ENCODE measurements at places on chromosomes 6 and 20.
A peak's percentile ranks its signal among the peaks of the same experiment; 100 is the strongest.

- no peak for DNase-seq
These were observed 167.8 kb upstream of the RUNX2 start for GRCh38 chr6:45160305-45160704.

GRCh38 chr20:1669304-1669703 is 11.7 kb upstream of the SIRPG start:
- no peak for DNase-seq

GRCh38 chr6:116027801-116028200 is 32.9 kb downstream of the FRK start:
- DNase-seq, result no peak

GRCh38 chr20:56359212-56360132 is 698 bp downstream of the FAM210B start:
- DNase-seq, result no peak

GRCh38 chr6:56547687-56548086 is 95.0 kb downstream of the DST start:
- DNase-seq, result no peak

- no peak for DNase-seq
These were observed 40.9 kb upstream of the NNAT start for GRCh38 chr20:37479925-37480691.

DNA sequence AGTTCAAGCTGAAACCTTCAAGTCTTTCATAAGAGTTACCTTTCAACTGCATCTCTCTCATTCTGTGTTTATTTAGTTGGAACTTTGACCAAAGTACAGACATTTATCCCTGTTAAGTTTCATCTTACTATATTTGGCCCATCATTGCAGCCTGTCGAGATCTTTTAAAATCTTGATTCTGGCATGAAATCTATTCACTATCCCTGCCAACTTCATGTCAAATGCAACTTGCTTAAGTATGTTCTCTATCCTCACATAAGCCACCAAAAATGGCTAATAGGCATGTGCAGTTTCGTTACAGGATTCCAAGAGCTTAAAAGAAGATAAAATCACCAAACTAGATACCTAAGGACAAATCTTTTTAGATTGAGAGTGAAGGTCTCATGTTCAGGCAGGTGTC is 117.5 kb upstream of the KCNQ5 start:
- DNase-seq, result no peak

DNA sequence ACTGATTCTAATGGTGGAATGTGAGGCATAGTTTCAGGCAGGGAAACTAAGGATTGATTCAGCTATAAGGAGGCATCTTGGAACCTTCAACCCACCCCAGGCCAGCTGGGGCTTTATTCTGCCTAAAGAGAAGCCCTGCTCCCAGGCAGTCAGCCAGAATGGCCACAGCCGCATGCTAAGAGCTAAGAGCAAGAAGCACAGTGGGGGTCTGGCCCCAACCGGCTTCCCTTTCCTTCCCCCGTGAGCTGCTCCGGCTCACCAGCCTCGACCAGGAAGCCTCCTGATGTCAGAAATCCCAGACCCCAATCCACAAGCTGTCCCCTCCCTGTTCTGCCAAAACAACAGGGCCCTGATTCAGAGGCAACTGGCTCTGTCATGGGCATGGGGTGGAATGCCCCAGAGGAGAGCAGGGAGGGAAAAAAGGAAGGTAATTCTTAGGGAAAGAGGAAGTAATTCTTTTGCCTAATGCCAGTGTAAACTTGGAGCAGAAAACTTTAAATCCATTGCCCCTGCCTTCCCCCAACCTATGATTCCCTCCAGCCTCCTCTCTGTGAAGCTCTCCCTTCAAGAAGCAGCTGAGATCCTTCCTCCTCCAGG is 6.9 kb downstream of the GRM4 start:
- DNase-seq, result no peak

DNA sequence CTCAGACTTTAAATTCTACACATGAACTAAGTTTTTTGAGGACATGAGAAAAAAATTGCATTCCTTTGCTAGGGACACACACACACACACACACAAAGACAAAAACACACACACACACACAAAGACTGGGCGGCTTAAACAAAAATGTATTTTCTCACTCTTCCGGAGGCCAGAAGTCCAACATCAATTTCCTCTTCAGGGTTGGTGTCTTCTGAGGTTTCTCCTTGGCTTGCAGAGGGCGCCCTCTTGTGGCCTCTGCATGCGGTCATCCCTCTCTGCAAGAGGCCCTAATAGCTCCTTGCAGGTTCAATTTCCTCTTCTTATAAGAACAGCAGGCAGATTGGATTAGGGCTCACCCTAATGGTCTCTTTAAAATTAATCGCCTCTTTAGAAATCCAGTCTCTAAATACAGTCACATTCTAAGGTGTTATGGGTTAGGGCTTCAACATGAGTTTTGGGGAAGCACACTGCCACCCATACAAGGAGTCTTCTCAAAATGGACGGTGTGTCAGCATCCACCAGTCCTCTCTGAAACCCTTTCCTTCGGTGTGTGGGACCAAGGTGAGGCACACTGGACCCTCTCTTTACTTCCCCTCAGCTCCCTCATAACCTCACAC is 61.4 kb downstream of the GPR6 start:
- peak; percentile 63 for DNase-seq

GRCh38 chr20:31859266-31859997 is 10.9 kb downstream of the DUSP15 start:
- DNase-seq, result no peak

GRCh38 chr20:39309458-39309857 is 347.3 kb downstream of the DHX35 start:
- DNase-seq, result no peak

GRCh38 chr6:155212616-155213380 is 51.0 kb upstream of the CLDN20 start:
- DNase-seq, result no peak

DNA sequence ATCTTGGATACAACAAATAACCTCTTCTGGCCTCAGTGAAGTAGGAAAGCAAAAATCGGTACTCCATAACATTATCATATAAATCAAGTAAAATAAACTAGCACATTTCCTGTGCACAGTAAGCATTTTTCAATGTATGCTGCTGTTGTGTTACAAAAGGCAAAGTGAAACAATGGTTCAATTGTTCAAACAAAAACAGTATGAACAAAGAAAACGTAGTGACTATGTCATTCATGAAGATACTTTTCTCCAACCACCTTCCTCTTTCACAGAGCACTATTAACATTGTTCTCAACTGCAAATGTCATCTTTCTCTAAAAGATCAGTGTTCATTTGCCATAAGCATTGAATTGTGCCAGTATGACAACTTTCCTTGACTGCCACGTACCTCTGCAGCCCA is 318.6 kb upstream of the PRDM1 start:
- no peak for DNase-seq

GRCh38 chr6:29628419-29629281 is 4.3 kb downstream of the GABBR1 start:
- DNase-seq, result no peak

DNA sequence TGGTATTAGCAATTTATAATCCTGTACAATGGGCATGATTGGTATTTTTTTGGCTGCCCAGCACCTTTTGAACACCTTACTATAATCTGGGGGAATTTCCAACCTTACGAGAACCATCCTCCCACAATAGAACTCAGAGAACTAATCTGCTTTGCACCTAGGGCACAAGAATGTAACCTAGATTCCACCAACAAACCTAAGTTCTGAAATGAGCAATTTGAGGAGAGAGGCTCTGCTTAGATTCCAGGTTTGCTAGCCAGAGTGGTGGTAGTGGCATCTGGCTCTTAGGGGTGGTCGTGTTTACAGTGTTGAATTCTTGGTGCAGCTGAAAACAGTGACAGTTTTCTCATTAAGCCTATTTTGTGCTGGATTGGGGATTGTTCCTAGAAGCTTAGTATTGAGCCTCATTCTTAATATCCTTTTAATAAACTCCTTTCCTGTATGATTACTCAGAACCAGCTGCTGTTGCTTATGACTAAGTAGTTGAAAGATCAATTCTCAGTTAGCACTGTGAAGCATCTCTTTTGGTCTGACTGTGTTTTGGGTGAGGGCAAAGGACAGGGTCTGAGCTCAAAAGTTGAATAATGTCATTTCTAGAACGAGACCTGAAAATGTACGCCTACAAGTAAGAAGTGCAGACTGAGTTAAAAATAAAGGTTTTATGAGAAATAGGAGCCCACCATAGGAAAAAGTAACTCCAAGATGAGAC is 385.6 kb downstream of the CDKAL1 start:
- no peak for DNase-seq

- no peak for DNase-seq
These were observed 318.0 kb upstream of the PTCHD4 start for GRCh38 chr6:48429021-48429420.

DNA sequence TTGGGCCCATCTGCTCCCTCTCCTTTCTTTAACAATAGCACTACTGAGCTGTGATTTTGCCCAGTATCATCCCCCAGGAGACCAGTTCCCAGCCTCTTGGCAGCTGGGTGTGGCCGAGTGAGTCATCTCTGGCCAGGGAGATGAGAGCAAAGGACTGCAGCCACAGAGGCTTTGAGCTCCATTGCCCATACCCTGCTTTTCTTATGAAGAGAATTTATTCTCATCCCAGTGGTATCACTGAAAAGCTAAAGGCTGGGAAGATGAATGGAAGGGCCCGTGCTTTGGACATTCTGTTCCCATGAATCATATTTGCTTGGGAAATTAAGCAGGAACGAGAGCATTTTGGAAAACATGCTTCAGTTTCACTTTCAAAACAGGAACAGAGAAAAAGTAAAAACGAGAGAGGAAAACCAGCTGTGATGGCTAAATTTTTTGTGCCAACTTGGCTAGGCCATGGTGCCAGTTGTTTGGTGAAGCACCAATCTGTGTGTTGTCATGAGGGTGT is 14.9 kb downstream of the CST3 start:
- no peak for DNase-seq

DNA sequence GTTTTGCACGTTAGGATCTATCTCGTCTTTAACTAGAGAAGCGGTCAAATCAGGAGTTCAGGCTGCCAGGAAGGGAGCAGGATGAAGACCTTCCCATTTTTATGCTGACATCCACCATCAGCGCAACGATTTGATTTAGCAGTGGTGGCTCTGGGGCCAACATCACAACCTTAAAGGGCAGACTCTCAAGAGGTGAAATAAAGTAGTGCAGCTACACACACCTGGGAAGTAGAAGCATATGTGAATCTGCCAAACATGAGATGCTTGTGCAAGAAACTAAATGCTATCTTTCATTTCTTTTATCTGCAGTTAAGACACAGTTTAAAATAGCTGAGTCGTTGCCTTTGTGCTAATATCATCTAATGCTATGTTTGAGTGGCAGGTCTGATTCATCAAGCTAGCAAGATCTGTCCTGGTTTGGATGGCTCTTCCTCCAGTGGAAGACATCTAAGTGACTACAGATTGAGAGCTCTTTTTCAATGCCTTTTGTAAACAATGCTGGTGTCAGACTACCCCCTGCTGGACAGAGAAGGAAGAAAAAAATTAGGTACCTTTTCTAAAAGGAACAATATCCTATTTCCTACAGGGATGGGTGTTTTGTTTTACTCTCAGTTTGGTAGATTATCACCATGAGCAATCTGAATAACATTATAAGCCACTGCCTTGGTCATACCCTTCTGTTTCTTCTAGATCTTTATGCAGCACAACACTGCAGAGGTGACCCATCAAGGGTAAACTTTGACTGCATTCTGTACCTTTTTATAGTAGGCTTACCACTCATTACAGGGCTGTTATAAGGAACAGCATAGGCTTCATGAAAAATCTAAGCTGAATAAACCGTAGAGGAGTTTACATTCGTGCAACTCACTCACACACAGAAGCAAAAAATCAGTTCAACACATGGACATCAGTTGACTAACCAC is 171.6 kb upstream of the FBXL4 start:
- DNase-seq, result no peak

DNA sequence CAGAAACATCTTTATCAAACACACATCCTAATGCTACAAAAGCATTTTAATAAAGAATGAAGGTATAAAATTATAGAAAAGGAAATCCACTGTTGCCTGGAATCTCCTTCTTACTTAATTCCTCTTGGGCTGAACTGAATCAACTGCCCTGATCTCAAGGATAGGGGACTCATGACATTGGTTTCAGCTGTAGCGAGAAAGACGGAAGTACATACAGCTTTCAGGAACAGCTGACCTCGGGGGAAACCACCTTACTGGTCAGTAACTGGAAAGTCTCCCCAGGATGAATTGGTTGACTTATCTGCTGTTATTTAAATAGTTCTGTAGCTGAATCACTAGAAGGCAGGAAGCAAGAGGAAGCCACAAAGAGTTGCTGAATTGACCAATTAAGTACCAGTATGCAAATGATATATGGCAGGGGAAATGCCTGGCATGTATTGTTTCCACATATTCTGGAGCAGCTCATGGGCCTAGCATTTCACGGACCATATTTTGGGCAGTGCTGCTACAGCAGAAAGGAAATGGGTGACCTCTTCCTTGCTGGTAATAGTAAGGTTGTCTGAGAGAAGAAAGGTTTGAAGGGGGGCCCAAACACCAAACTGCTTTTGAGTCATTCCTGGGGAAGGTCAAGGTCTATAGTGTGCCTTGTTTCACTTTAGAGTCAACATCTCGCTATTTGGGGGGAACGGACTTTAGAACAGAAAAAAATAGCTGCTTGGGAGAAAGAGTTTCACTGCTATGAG is 43.7 kb upstream of the MAP7 start:
- DNase-seq, result no peak

- DNase-seq, result no peak
These were observed 110.5 kb downstream of the B3GAT2 start for GRCh38 chr6:70846207-70846835.
